ENCODE measurements at places on chromosomes 2 and 18.
A peak's percentile ranks its signal among the peaks of the same experiment; 100 is the strongest.

DNA sequence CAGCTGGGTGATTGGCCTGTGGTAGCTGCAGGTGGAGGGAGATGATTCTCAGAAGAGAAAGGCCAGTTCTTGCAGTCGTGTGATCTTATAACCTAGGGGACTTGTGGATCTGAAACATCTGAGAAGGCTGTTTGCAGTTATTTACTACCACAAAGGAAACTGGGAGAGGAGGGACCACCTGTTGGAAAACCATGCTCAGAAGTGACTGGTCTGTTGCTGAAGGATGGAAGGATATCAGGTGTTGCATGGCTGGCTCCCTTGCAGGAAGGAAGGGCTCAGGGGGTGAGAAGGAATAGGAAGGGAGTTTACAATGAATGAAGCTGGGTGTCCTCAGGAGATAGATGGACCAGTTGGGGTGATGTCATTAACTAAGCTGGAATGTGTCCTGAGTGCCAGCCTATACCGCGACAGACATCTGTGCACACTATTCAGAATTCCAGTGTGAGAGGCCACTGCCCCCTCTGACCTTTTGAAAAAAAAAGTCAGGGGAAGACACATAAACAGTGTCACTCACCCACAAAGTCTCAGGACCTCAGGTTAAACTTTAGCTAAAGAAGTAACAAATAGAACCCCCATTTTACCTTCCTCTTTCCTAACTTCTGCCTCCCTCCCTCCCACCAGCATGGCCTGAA lies 17.5 kb downstream of the IGFBP2 start:
- DNase-seq = no peak

DNA sequence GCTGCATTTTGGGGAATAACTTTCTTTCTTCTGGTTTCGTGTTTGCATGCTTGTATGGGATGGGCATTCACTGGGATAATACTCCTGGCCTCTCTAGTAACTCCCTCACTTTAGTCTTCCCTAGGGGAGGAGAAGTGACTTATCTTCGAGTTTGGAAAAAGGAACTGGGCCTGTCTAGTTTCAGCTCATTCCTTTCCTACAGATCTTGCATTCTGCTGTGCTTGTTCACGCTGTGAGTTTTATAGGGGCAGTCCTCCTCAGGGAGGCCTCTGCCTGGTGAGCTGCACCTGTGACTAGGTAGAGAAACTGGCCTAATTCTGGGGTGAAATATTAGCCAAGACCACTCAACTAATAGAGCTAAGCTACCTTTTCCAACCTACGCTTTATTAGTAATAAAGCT lies 50.9 kb downstream of the PHLPP1 start:
- no peak for DNase-seq

DNA sequence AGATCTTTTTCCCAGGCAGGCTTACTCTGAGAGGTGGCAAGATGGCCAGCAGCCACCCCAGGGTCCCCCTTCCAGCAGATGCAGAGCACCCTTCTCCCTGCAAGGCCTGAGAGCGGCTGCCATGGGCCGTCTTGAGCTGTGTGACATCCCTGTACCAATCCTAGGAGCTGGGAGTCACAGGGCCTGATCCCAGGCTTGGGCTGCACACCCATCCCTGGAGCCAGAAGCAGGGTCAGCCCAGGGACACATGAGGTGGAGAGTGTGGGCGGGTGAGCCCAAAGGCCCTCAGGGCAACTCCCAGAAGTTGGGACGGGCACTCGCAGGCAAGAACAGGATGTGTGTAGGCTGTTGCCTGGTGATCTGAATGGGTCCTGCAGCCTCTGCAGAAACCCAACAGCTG lies 40.5 kb downstream of the CROCC2 start:
- DNase-seq = no peak

DNA sequence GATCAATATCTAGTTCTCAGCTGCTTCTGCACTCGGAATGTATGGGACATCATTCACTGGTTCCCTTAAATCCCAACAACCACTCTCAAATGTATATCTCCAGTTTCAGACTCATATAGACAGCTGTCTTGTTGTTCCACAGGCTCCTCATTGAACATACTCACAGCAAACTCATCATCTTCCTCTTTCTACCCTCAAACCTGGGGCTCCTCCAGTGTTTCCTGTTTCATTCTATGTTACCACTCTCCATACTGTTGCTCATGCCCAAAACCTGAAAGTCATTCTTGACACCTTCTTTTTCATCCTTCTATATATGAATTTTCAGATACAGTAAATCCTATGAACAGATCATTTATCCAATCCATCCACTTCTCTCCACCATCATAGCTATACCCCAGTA lies 18.7 kb upstream of the REL start:
- DNase-seq = no peak

GRCh38 chr2:158484892-158485556 lies 28.3 kb downstream of the PKP4 start:
- no peak for DNase-seq

DNA sequence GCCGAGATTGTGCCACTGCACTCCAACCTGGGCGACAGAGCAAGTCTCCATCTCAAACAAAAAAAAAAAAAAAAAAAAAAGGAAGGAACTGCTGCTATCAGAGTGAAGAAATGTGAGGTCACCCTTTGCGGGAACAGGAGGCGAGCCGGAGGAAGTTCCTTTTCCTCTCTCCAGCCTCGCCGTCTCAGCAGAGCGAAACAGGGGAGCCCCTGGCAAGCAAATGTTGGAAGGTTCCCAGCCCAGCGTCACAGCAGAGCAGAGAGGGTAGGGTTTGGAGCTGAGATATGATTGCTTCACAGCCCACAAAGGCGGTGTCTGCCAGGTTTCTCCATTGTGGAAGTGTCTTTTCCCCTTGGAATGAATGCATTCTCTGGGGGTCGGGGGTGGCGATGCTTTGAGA lies 28.5 kb downstream of the SLC20A1 start:
- no peak for DNase-seq

- no peak for DNase-seq
Observed at GRCh38 chr2:100518801-100519200, 44.0 kb upstream of the PDCL3 start.

GRCh38 chr18:73895701-73896100 lies 251.9 kb downstream of the FBXO15 start:
- no peak for DNase-seq

- DNase-seq = no peak
Observed at GRCh38 chr18:12287684-12288402, 20.2 kb upstream of the TUBB6 start.

GRCh38 chr18:65221736-65222135 lies 529.1 kb upstream of the CDH7 start:
- no peak for DNase-seq

- no peak for DNase-seq
Observed at GRCh38 chr18:1464444-1465217, 560.0 kb downstream of the ADCYAP1 start.

DNA sequence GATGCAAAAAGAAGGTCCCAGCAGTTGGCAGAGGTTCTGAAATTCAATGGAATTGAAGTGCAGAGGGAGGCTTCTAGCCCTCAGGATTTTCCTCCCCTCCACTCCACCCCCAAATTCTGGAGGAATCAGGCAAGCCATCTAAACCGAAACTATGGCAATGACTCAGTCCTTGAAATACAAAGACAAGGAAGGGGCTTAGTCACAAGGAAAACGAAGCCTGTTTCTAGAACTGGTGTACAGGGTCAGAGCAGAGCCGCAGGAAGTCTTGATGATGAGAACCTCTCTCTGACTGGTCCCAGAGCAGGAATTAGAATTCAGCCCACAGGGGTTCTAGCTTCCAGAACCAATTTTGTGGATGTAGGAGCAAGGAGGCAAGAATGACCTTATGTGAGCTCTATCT lies 111.7 kb upstream of the SCN1A start:
- no peak for DNase-seq

GRCh38 chr2:200125444-200126284 lies 170.3 kb downstream of the MAIP1 start:
- no peak for DNase-seq

GRCh38 chr2:12050396-12050795 lies 304.0 kb downstream of the LPIN1 start:
- peak; percentile 31 for DNase-seq

DNA sequence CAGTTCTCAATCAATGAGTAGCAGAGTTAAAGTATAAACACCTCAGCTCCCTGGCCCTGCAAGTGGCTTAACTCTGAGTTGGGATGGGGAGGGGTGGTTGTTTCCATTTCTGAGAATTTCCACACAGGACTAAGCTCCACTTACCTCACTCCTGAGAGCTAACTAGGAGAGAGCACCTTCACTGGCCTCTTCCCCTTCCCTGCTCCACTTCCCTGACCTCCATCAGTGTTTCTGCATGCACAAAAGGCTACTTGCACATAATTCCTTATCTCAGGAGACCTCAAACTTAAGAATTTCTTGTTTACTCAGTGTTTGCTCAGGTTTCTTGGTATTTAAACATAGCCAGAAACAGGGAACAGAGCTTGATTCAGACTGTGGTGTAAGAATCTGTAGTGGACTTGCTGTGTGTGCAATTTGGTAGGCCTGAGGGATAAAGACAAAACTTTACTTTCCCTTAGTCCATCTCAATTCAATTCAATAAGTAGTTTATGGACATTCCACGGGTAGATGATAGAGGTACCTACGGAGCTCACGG lies 97.2 kb downstream of the PID1 start:
- no peak for DNase-seq

GRCh38 chr2:172877826-172878225 lies 142.2 kb downstream of the RAPGEF4 start:
- DNase-seq = no peak

- no peak for DNase-seq
Observed at GRCh38 chr2:112542984-112543661, 858 bp downstream of the POLR1B start.

- no peak for DNase-seq
Observed at GRCh38 chr2:228066126-228066798, 115.2 kb downstream of the SPHKAP start.

DNA sequence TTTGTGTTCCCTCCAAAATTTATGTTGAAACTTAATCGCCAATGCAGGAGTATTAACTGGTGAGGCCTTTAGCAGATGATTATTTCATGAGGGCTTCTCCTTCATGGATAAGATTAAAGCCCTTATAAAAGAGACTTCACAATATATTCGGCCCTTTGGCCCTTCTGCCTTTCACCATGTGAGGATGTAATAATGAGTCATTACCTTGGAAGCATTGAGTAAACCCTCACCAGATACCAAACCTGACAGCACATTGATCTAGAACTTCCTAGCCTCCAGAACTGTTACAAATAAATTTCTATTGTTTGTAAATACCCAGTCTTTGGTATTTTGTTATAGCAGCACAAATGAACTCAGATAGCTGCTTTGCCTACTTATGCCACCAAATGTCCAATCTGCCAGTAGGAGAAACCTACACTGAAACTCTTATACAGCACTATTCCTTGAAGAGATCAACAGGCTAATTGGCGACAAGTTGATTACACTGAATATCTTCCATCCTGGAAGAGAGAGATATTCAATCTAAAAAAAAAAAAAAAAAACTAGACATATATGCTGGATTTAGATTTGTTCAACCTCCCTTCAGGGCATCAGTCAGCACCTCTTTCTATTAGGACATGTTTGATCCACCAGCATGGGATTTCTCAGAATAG lies 125.9 kb upstream of the COL5A2 start:
- no peak for DNase-seq

DNA sequence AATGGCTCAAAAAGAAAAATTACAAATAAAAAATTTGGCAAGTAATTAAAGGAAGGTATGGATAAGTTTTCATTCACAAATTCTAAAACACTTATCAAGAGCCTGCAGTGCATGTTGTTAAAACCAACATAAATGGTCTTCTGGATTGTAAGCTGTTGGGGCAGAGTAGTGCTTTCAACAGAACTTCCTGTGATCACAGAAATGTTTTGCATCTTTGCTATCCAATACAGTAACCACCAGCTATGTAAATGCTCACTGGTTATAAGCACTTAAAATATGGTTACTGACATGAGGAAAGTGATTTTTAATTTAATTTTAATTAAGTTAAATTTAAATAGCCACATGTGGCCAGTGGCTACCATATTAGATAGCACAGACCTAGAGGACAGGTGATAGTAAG lies 133.1 kb downstream of the NBAS start:
- no peak for DNase-seq

DNA sequence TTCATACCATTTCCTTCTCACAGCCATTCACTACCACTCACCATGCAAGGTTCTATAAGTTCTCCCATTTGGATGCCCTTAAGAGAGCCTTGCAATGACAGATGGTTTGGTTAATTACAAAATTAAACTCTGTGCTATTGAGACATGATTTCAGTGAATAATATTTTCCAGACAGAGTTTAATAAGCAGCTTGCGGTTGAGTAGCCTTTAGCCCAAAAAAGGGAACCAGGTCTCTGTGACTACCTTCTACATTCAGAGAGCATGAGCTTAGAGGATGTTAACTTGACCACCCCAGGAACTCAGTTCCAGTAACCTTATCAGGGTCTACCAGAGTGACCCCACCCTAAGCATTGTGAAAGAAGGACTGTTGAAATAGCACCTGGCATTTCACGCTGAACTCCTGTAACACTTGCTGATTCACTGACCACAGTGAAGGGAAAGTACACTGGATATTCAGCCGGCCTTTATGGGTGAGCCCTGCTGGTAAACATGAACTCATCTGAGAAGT lies 1173.1 kb upstream of the ZEB2 start:
- peak; percentile 65 for DNase-seq

DNA sequence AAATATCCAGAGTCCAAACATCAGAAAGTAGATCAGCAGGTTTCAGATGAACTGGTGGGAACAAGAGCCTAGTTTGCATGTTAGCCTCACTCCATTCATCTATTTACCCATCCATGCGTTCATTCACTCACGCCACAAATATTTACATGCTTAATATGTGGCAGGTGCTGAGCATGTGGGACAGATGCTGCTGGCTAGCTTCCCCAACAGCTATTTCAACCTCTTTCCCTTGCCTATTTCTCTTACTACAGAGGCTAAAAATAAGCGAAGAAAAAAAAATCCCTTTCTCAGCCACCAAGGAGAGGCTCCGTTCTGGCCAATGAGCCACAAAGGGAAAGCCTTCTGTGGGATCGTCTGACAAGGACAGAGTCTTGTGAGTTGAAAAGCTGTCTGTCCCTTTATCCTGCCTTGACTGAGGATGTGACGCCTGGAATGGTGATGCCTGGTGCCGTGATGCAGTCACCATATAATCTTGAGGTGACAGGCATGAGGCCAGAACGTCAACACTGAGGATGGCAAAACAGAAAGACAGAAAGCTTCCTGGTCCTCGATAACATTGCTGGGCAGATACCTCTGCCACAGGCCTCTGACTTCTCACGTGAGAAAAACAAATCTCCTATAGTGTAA lies 78.2 kb downstream of the KCTD1 start:
- no peak for DNase-seq

- no peak for DNase-seq
Observed at GRCh38 chr2:235263205-235264120, 230.4 kb upstream of the AGAP1 start.

DNA sequence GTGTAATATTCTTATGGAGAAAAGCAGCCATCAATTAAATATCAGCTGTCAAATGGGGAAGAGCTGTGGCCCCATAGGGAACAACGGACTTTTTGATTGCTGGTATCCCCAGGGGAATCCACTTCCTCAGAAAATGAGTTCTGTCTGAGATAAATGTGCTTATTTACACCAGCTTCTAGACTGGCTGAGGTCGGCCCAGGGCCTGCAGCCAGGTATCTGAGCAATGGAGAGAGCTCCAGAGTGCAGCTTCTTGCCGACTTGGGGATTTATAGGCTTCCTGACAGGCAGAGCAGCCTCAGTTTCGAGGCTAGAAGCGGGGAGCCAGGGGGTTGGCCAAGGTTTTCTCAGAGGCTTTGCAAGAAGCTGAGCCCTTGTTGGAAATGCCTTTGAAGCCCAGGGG lies 67.2 kb downstream of the MCFD2 start:
- DNase-seq = no peak

- DNase-seq = no peak
Observed at GRCh38 chr2:151481744-151482143, 72.0 kb downstream of the RIF1 start.

- DNase-seq = no peak
Observed at GRCh38 chr2:234459401-234460009, 37.4 kb downstream of the ARL4C start.

Measured in CD4-positive, alpha-beta T cell treated with Interleukin-1 beta for 1 hour (primary cell).